ENCODE measurements at places on chromosomes 6 and 20.

DNA sequence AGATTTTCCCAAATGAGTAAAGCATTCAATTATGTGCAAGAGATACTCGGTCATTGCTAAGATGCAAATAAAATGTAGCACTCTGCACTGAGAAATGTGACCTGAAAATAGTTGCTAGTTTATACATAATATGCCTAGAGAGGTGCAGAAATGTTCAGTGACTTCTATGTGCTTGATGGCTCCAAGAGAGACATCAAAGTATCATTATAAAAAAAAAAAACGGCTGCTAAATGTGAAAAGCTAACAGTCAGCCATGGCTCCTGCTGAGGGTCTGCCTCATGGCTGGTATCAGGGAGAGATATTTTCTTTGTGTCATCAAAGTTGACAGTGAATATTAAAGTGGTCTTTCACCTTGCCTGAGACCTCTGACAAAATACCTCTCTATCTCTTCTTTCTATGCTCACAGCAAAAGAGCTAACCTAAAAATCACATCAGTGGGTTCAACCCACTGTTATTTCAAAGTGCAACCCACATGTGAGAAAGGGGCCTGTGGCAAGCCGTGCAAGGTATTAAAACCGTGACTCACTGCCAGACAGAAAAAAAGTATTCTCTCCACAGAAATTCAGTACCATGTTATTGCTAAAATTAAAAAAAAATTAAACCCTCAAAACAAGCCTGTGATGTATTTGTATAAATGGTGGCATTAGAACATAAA is 259.0 kb downstream of the HIVEP2 start:
- no peak for DNase-seq

DNA sequence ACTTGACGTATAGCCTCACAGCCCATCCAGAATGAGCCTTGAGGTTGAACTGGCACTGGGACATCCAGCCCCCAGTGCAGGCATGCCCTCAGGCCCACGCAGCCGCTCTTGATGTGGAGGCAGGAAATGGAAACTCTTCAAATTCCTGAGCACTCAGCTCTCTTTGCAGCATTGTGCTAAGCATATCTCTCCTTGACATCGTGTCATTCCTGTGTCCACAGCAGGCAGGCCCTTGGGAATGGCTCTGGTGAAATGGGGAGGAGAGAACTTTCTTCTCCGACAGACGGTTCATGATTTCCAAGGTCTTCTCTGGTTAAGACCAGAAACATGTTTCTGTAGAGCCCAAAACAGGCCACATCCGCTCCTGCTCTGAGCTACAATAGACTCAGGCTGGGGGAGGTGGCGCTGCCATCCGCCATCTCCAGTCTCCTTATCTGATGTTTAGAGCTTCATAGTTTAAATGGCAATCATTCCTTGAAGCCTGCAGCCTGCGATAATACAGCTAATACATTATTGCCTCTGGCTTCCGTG is 248.8 kb downstream of the CDH4 start:
- no peak for DNase-seq

DNA sequence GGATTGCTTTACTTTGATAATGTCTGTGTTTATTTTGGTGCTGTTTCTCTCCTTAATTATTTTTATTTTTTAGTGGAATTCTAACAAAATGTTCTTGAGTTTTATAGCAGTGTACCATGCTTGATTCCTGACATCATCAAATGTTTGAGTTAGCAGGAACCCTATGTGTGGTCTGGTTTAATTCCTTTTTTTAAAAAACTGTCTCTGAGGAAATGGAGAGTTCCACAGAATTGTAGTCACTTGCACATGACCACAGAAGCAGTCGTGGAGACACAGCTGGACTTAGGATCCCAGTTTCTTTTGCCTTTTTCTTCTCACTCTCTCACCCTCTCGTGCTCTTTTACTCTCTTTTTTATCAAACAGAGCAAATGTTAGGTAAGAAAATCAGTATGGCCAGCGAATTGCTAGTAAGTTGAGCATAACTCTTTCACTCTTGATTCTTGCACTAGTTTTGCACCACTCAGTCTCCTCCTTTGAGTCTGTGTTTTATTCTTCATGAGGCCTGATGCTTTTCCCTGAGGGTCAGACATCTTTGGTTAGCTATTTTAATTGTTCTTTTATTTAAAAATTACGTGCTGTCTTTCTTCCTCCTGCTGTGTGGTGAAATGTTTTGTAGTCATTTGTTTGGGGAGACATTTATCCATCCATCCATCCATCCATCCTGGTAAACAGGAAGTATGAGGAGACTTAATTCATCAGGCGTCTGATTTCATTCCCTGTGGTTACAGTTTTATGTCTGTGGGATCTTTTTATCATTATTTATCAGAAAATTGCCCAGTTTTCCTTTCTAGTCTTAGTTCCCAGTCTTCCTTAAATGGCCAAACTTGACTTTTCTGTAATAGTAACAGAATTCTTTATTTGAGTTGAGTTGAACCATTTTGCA is 83.0 kb downstream of the SCAF8 start:
- DNase-seq, result no peak

GRCh38 chr6:121354764-121355163 is 20.5 kb upstream of the TBC1D32 start:
- no peak for DNase-seq

GRCh38 chr6:137808191-137808590 is 58.9 kb upstream of the TNFAIP3 start:
- peak; percentile 68 for DNase-seq

- DNase-seq, result no peak
Observed at GRCh38 chr6:48978016-48978415, 485.0 kb downstream of the MMUT start.

Measured in kidney capillary endothelial cell (primary cell).